HS-27A (cell line): ENCODE measurements at places on chromosomes 1 and 21.

- no peak for DNase-seq
These were observed 61.6 kb downstream of the PTGS2 start for GRCh38 chr1:186618401-186619170.

DNA sequence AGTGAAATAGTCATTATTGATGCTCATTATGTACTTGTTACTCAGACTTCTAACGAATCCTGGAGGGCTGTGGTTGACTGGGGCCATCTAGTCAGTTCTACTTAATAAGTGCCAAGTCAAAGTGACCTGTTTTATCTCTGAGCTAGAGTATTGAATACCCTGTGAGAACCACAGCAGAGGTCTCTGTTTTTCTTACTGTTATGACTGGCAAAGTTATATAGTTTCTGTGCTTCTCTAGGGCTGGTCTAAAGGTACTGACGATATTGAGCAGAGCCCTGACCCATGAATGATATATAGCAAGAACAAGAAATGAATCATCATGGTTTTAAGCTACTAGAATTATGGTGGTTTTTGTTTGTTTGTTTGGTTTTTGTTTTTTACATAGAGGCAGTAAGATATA, 555.8 kb downstream of the PLA2G4A start:
- DNase-seq, result no peak

- no peak for DNase-seq
These were observed 19.3 kb upstream of the SERTAD4 start for GRCh38 chr1:210213335-210213734.

- no peak for DNase-seq
These were observed 42.0 kb downstream of the CDC14A start for GRCh38 chr1:100394285-100394684.

DNA sequence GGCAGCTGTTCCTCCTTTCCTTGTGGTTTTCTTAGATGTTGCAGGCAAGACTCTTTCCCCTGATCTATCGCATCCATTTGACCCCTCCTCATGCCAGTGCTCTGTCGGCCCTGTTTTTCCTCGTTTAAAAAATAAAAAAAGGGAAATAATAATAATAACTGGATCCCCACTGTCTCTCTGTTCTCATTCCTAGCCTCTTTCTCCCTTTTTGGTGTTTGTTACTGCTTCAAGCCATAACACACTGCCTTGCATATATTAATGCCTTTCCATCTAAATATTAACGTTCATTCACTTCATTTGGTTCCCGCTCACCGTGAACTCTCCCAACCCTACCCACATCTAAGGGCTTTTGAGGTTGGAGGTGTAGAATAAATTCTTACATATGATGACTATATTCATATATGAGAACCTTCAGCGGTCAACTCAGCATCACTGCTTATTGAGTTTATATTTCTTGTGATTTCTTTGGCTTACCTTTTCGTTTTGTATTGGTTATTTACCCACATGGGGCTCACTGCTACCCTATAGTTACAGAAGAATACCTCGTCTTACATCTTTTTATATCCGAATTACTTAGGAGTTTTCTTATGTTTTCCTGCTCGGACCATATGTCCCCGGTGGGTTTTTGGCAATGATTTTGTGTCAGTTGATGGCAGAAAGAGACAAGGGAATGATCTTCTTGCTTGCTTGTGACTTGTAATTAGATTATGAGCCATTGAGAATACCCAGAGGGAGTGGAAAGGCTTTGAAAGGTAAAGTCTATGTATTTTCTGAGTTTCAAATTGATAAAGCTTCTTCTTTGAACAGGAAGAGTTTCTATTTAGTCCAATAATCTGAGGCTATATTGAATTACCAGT, 805 bp downstream of the ATG4C start:
- DNase-seq, result no peak

DNA sequence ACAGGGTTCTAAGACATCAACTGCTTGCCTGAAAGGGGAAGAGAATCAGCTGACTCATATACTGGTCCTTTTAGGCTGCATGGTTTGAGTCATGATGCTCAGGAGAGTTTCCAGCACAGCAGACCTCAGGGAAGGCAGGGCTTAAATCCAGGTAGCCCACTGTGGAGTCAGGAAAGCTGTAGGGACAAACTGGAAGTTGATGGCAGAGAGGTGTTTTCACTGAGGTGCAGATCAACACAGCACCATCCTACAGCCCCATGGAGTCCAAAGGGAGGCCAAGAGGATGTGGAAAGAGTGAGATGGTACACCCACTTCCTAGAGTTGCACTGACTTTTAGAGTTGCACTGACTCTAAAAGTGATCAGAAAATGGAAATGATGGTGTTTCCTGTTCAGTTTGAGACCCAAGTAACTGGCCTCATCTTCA, 252.4 kb upstream of the DUSP10 start:
- DNase-seq, result no peak

DNA sequence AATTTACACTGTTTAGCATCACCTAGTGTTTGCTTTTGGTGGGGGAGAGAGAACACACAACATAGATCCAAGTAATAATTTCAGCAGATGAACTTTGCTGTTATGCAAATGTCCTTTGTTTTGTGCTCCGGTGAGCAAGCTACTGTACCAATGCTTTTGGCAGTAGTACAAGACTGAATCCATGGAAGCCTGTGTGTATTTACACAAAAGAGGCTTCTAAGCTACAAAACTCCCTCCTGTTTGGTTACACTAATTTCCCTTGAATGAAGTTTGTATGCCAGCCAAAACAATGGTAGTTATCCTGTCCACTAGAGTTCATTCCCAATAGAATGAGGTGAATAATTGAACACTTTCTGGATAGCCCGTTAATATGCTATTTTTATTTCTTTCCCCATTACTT, 320.5 kb downstream of the KCTD3 start:
- no peak for DNase-seq

- no peak for DNase-seq
These were observed 666 bp downstream of the CSF3R start for GRCh38 chr1:36481771-36482723.

- no peak for DNase-seq
These were observed 55.4 kb upstream of the JAK1 start for GRCh38 chr1:65021795-65022194.

- peak; percentile 77 for DNase-seq
These were observed 80.5 kb upstream of the RALGPS2 start for GRCh38 chr1:178644308-178645120.

- peak; percentile 97 for DNase-seq
These were observed 313.9 kb downstream of the BARHL2 start for GRCh38 chr1:90402893-90403849.

GRCh38 chr1:65066419-65066765, 81.6 kb upstream of the AK4 start:
- DNase-seq, result no peak

DNA sequence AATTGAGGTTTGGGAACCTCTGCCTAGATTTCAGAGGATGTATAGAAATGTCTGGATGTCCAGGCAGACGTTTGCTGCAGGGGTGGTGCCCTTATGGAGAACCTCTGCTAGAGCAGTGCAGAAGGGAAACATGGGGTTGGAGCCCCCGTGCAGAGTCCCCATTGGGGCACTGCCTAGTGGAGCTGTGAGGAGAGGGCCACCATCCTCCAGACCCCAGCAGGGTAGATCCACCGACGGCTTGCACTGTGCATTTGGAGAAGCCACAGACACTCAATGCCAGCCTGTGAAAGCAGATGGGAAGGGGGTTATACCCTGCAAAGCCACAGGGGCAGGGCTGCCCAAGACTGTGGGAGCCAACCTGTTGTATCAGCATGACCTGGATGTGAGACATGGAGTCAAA, 354.6 kb downstream of the ZNF326 start:
- DNase-seq, result no peak

GRCh38 chr1:153792631-153793041, 17.4 kb downstream of the SLC27A3 start:
- no peak for DNase-seq

DNA sequence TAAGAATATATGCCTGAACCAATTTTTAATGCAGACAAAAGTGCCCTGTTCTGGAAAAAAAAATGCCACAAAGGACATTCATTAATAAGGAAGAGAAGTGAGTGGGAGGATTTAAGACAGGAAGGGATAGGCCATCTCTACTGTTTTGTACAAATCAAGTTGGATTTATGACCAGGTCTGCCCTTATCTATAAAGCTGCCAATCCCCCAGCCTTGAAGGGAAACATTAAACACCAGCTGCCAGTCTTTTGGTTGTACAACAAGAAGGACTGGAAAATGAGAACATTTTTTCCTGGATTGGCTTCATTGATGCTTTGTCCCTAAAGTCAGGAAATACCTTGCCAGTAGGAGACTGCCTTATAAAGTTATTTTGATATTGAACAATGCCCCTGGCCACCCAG, 444.0 kb downstream of the NPHP4 start:
- no peak for DNase-seq

DNA sequence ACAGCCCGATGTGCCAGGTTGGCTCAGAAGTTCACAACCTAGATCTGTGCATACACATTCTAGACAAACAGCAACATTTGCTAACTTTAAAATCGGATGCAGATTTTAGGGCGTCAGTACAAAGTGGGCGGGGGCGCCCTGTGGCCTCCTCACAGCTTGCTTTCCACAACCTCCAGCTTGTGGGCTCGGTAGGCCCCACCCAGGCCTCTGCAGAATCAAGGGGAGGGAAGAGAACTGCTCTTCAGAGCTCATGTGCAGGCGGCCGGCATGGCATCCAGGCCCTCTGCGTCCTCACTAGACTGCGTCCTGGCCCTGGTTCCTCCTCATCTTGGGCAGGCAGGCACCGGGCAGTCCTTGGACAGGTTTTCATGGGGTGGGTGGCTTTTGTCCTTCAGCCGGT, 59.3 kb downstream of the AJAP1 start:
- no peak for DNase-seq

DNA sequence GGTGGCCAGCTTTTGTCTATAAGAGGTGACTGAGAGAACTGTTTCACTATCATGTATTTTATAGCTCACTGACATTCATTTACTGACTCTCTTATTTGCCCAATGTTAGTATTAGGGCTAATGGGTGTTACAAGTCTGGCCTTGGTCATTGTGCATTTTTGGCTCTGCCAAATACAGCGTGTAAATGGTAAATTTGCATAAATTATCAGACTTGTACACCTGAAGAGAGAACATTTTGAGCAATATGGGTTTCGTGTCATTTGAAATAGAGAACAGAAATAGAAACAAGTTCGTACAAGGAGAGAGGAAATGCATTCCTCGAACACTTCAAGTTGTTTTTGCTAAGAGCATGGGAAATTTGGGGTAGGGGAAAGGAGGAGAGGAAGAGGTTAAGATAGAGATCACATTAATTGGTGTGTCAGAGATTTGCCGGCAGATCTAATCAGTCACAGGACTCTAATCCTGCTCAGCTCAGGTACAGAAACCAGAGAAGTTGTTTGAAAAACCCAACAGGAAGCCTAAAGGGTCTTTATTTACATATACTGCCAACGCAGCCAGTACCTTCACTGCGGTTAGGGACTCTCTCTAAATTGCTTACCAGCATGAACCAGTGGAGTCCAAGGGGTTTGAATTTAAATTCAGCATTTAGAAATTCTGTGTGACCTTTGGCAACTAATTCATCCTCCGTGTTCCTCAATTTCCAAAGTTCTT, 261.5 kb downstream of the GPATCH2 start:
- DNase-seq, result no peak

GRCh38 chr1:177703888-177704446, 265.9 kb downstream of the SEC16B start:
- DNase-seq, result no peak

GRCh38 chr1:111241797-111242196, 14.3 kb downstream of the CHI3L2 start:
- no peak for DNase-seq

DNA sequence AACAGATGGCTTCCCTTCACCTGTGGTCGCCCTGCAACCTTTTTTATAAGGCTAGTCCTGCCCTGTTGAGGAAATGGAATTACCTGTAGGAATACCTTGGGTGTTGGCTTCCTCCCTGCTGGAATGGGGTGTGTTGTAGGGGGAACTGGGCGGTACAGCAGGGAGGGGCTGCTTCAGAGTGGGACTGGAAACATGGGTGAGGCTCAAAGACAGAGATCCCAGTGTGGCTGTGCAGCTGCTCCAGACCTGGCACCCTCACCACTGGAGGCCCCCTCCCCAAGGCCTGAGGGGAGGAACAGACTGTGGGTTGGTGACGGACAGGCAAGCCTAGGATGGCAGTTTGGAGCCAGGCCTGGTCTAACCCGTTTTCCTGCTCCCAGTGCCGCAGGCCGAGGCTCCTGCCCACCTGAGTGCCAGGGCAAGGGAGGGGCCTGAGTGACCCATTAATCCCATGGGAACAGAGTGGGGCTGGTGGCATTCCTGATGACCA, 4.5 kb downstream of the EFNA3 start:
- DNase-seq, result no peak
